ENCODE measurements at places on chromosomes 3 and 15.

DNA sequence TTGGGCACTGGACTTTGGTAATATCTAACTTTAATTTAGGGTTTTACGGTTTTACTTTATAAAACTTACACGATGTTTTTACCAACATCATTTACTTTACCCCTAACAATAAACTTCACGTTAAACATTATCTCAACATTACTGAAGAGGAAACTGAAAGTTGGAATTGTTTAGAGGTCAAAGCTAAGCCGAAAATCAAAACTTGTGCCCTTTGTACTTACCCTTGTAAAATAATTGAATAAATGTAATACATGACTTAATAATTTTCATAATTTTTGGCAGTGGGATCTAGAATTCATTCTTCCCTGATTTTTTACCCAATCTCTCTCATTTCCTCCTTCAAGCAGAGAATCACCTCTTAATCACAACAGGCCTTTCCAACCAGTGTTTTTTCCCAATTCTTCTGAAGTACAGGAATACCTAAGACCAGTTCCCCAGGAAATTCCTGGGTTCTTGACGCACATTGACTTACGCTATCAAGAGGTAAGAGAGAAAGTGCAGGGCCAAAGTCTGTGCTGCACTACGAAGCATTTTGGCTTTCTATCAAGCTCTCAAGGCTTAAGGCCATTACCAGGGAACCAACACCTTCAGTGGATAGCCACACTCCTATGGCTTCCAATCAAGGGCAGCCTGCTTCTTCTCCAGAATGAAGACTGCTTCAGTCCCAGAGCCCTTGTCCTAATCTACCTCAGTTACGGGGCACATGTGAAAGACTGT, 11.9 kb upstream of the SEMA6D start:
- DNase-seq: no peak

- no peak for DNase-seq
Measured at GRCh38 chr3:120649830-120650233, 32.2 kb downstream of the HGD start.

GRCh38 chr3:143720381-143720780, 127.9 kb downstream of the SLC9A9 start:
- DNase-seq: no peak

DNA sequence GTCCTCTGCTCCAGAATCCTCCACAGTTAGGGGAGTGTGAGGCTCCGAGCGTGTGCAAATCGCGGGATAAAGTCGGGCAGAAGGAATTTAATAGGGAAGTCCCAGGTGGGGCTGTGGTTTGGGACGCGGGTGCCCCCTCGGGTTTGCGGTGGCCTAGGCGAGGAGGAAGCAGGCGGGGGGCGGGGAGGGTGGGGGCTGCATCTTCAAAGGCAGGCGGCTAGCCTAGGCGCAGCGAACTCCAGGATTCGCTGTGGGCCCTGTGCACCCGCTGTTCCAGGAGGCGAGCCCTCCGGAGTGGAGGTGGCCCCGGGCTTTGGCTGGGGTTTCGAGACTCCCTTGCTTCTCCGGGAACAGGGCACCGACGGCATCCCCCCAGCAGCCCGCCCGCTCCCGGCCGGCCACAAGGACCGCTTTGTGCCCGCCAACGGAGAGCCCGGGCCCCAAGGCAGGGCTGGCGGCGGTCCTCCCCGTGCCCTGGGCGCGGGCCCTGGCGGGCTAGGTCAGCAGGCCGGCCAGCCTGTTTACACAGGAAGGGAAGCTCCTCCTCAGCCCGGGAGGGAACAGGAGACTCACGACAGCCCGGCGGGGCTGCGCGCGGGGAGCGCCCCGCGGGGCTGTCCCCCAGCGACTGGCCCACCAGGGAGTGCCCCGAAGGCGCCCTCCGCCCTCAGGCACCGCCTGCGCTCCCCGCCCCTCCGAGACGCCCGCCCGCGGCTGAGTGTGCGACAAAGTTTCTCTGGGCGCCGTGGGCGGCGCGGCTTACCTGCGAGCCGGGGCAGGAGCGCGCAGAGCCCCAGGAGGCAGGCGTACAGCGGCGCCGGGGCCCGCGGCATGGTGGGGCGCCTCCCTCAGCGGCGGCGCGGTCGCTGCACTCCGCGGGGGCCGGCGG, 753 bp downstream of the ITGB5 start:
- peak; percentile 14 for DNase-seq

GRCh38 chr15:96629511-96629910, 299.0 kb downstream of the NR2F2 start:
- no peak for DNase-seq

- no peak for DNase-seq
Measured at GRCh38 chr3:136544532-136544931, 207.6 kb downstream of the STAG1 start.

- DNase-seq: no peak
Measured at GRCh38 chr3:145939431-145939830, 221.6 kb downstream of the PLOD2 start.

GRCh38 chr3:44066806-44067205, 174.9 kb upstream of the TOPAZ1 start:
- DNase-seq: no peak

DNA sequence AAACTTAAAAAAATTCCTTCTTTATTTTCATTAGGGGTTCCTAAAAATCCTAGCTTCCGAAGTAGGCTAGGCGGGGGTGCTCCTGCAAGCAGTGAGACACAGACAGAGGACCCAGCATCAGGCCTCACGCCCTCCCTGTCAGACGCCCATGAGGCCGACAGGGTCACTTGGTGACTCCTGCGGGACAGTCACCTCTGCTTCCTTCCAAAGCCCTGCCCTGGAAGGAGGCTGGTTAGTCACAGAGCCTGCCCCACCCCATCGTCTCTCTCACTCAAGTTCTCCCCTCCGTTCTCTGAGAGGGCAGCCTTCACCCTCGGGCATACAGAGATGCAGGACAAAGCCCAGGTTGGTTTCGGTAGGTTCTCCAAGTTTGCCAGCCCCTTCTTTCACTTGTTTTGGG, 38.6 kb downstream of the EHD4 start:
- no peak for DNase-seq

DNA sequence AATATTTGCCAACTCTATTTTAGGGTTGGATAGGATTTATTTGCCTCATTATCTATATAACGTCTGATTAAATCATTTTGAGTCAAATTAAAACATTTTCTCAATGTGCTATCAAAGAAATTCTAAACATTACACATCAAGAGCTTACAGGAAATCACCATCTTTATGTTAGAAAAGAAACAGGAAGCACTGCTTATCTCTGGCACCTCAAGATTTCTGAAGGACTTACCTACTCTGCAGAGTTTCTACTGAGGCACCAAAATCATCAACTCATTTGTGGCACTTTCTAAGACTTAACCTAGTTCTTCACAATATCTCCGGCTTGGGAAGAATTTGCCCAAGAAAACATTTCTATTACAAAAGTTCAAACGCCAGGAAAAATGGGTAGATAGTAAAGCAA, 181.3 kb upstream of the EOMES start:
- no peak for DNase-seq

DNA sequence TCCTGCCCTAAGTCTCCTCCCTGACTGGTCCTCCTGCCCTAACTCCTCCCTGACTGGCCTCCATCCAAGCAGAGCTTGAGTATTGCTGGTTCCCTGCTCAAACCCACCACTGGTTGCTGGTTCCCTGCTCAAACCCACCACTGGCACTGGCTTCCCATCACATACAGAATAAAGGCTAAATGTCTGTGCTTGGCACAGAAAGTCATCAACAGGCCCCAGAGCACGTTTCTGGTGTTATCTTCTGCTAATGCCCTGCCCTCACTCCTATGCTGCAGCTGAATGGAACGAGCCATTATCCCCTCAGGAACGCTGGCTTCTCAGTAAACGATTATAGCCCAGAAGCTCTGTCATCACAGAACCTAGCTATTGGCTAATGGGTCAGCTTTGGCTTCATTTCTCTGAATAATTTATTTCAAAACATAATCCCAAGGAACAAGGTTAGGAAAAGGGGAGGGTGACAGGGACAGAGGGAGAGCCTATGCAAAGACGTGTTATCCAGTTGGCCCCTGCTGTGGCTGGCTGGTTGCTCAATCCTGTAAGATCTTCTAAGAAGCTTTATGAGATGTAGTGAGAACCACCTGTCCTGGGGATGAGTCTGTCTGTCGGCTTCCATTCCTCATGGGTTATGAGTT, 6.3 kb upstream of the MUC20 start:
- DNase-seq: no peak

DNA sequence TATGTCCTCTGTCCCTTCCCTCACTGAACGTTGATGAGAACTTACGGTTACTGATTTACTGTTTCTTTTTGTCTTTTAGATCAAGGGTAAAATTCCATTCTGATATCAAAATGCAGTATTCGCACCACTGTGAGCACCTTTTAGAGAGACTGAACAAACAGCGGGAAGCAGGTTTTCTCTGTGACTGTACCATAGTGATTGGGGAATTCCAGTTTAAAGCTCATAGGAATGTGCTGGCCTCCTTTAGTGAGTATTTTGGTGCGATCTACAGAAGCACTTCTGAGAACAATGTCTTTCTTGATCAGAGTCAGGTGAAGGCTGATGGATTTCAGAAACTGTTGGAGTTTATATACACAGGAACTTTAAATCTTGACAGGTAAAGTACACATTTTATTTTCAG, 990 bp downstream of the MYNN start:
- DNase-seq: no peak

- no peak for DNase-seq
Measured at GRCh38 chr15:32747921-32748342, 30.1 kb downstream of the GREM1 start.

- DNase-seq: no peak
Measured at GRCh38 chr3:64945171-64945729, 257.4 kb upstream of the ADAMTS9 start.

- no peak for DNase-seq
Measured at GRCh38 chr3:10444511-10444910, 60.9 kb downstream of the ATP2B2 start.

DNA sequence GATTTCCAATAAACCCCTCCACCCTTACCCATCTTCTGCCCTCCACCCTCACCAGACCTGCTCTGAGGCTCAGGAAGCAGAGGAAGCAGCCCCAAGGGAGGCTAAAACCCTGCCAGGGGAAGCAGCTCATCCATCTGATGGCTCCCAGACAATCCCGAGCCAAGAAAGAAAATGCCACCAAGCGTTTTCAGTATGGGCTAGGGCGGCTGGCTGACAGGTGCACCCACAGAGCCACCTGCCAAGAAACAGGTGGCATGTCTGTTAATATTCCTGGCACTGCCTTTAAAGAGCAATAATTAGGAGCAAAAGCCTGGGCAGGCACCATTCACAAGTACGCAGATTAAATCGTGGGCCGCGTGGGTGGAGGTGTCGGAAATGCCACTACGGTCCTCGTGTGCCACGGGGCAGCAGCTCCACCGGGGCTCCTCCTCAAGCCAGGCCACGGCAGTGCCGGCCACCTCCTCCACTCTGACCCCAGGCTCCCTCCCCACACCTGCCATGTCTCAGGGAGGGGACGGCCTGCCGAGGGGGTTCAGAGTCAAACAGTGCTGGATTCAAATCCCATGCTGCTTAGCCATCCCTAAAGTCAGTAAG, 23.9 kb upstream of the GRIP2 start:
- DNase-seq: no peak

DNA sequence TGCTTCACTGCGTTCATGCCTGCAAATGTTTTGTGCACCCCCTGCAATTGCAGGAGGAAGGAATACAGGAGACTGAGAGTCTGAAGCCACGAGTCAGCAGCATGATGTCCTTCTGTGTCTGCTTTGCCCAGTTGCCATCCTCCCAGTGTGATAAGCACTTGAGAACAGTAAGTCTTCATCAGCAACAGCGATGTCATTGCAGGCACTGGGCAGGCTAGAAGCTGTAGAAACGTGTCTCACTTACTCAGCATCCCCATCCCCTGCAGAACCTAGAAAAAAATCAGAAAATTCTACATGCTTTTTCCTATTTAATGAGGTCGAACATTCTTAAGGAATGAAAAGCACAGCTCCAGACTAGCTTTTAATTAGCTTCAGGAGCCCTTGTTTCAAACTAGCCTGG, 156.5 kb upstream of the LPP start:
- no peak for DNase-seq

GRCh38 chr15:29566914-29567313, 255.4 kb downstream of the TJP1 start:
- DNase-seq: no peak

GRCh38 chr3:174442302-174442682, 416.8 kb upstream of the NAALADL2 start:
- DNase-seq: no peak

DNA sequence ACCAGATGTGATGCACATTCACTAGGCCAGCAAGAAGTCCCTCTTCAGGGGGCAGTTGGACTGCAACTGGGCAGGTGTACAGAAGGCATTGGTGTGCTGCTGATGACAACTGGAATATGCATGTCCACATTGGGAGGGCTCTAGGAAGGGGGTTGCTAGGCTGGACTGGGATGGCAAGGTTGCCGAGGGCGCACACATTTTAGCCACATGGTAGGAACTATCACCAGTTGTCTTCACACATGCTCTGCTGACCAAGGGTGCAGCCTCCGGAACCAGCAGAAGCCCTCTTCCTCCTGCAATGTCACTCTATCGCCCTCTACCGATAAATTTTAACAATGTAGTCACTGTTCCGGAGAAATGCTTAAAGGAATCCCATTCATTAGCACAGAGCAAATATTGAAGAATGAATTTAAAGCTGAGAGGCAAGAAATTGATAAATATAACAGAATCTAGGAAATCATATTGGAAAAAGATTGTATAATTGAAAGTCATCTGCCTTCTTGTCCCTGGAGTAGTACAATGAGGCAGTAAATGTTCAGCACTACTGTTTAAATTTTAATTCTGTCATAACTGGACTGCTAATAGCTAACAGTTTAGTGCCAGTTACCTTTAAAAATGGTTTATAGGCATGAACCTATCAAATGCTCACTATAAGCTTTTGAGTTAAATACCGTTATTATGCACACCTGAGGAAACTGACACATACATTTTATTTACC, 22.6 kb upstream of the LYSMD4 start:
- DNase-seq: no peak

- no peak for DNase-seq
Measured at GRCh38 chr3:193772422-193772763, 179.4 kb downstream of the OPA1 start.

DNA sequence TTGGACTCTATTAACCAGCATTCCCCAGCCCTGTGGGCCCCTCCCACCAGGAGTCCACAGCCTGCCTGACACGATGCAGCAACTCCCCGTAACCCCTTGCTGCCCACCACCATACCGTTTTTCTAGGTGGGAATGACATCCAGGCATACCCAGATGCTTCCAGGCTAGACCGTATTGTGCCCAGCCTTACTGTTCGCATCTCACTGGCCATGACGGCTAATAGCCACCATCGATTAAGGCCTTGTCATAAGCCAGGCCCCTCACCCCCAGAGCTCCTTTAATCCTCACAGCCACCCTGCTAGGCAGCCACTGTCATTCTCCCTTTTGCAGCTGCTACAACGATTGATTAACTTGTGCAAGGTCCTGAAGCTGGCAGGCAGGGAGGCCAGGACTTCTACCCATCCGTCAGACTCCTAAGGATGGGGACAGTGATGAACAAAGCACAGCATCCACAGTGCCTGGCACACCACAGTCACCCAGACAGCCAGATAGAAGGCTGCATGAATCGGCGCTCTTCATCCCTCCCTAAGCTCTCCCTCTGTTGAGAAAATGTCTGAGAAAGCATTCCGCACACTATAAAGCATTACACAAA, 60.0 kb upstream of the FLNB start:
- DNase-seq: no peak

All from stimulated activated CD8-positive, alpha-beta memory T cell treated with anti-CD3 and anti-CD28 coated beads, Interleukin-4, amount 100 ng/mL, for 24 hours (primary cell).